NCI-H1417 treated with DMSO at 0.1 percent for 48 hours (cell line): ENCODE measurements at places on chromosomes 5 and 9.

GRCh38 chr5:68802430-68802829, 291.4 kb upstream of the SLC30A5 start:
- no peak for DNase-seq

DNA sequence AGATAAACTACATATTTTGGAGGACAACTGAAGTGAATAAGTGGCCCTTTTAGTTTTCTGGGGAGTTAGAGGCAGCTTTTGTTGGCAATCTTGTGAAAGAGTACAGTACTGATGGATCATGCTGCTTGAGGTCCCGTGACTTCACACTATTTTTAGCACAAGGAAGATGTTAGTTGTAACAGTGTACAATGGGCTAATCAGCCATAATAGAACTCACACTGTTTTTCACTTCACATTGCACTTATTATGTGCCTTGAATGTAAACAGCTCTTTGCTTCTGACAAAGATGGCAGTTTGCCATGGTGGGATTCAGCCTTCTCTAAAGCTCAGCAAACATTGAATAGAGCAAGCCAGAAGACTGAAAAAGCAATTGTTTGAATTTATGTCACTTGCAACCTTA, 176.7 kb upstream of the ZNF608 start:
- DNase-seq = peak; percentile 37

GRCh38 chr5:177452688-177453638, 6.3 kb downstream of the PRR7 start:
- DNase-seq = no peak

- no peak for DNase-seq
Measured at GRCh38 chr5:98929710-98930298, 997 bp upstream of the CHD1 start.

DNA sequence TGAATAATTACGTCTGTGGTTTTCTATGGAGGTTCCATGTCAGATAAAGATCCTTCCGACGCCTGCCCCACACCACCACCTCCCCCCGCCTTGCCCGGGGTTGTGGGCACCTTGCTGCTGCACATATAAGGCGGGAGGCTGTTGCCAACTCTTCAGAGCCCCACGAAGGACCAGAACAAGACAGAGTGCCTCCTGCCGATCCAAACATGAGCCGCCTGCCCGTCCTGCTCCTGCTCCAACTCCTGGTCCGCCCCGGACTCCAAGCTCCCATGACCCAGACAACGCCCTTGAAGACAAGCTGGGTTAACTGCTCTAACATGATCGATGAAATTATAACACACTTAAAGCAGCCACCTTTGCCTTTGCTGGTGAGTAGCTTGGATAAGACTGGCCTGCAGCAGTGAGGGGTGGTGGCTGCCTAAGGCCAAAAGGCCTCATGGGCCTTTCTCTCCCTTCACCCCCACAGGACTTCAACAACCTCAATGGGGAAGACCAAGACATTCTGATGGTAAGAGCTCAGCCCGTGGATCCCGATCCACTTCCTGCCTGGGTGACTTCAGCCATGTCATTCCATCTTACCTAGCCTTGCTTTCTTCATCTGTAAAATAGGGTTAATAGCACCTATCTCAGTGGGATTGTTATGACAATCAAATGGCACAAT, at the start of gene IL3:
Gene IL3 (plus strand): TSS at position 155 of the 661 bp plus-strand sequence. CDS start 52 bp downstream, at position 207.
- no peak for DNase-seq

GRCh38 chr5:111756581-111757354, at the start of gene NREP:
NREP (minus strand) TSS chr5:111757194; CDS start chr5:111755772, 1,422 bp downstream.
- no peak for DNase-seq

DNA sequence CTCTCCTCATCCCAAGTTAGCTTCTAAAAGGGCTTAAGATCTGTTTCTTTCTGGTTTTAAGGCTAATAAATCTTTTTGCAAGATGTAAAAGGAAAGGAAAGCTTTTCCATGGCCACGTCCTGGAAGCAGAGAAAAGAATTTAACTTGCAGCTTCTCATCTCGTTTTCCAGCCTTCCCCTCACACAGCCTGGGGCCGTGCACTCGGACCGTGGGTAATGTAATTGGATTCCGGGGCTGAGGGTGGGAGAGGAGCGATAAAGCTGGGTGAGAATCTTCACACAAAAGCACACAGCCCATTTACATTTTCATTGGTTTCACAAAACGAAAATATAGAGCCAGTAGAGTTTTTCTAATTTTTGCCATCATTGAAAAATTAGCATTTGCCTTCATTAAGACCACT, 91.2 kb downstream of the IRX2 start:
- no peak for DNase-seq

DNA sequence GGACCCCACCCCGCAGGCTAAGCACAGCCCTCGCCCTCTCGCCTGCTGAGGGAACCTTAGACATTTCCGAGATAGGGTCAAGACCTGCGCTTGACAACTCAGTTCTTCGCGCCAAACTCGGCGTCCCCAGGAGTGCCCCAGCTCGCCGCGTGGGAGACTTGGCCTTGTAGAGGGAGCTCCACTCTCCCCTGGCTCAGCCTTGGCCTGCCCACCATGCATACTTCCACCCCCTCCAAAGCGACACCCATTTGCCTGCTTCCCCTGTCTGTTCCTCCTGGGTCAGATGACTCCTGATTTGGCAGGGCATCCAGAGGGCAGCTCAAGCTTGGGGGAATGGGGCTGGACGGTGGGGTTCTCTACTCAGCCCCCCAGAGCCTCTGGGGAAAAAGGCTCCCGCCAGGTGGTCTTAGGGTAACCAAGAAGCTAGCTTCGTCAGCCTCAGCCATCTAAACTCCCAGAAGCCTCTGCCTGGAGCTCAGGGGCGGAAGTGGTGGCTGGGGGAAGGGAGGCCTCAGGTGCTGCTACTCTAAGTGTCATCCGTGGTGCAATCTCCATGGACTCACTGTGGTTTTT, 560 bp downstream of the DOCK2 start:
- no peak for DNase-seq

GRCh38 chr5:130112246-130112645, 208.0 kb downstream of the CHSY3 start:
- no peak for DNase-seq

GRCh38 chr5:178194026-178194425, 6.9 kb upstream of the GMCL2 start:
- no peak for DNase-seq

DNA sequence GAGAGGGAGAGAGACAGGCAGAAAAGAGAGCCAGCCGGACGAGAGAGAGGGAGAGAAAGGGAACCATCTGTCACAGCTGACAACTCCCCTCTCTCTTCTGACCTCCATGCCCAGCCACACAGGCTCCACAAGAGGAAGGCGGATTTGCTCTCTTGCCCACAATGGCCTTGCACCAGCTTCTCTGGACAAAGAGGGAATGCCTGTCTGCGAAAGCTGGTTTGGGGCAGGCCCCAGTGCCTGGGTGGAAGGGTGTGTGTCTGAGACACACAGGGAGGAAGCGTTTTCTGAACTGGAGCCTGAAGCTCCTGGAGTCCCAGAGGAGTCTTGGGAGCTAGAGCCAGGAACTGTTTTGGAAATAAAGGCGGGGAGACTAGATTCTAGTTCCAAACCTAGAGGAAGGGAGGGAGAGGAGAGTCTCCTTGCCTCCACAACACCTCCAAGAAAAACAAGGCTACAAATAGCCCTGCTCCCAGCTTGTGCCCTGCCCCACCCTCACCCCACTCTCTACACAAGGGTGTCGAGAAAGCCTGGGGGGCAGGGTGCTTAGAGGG, 12.5 kb downstream of the C1QTNF2 start:
- no peak for DNase-seq
